ENCODE measurements at places on chromosomes 2 and 18. TPM values are rescaled to one million over a fixed set of nuclear protein-coding genes. Genes with fewer than 3 reads are reported as not detected.
A peak's percentile ranks its signal among the peaks of the same experiment; 100 is the strongest.

DNA sequence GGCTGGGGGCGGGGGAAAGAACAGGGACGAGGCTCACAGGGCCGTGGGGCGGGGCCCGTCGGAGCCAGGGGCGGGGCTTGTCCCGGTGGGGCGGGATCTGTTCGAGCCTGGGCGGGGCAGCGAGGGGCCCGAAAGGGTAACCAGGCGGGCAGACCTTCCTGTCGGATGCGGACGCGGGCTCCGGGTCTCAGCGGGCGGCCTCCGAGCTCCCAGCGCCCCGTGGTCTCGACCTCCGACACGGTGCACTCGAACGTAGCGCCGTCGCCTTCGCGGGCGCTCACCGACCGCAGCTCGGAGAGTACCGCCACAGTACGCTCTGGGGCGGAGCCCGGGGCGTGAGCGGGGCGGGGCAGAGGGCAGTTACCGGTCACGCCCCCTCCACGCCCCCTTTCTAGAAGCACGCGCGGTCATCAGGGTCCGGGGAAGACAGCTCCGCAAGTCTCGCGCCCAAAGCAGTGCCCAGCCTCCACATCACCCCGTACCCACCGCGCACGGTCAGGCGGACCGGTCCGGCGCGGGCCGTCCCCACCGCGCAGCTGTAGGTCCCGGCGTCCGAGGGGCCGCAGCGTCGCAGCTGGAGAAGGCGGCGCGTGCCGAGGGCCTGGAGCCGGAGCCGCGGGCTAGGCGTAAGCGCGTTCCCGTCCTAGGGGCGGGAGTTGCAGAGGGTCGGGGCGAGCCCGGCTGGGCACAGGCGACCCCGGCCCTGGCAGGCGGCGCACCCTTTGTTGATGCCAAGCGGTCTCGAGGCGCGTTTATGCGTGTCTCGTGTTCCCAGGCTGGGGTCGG is 8.7 kb downstream of the TMEM198 start:
- H3K4me3 ChIP-seq, result peak overlapping the region; percentile 70
- no peaks in the 10 kb centered on the region for H3K36me3 ChIP-seq
- DNase-seq, result peak; percentile 99
- H3K27ac ChIP-seq, result peak overlapping the region; percentile 66
- H3K4me1 ChIP-seq, result peaks cover 6% of the 10 kb centered on the region
- no peaks in the 10 kb centered on the region for H3K27me3 ChIP-seq

GRCh38 chr2:23523373-23524260 is 138.6 kb downstream of the KLHL29 start:
- H3K4me3 ChIP-seq, result no peak overlapping the region
- H3K4me1 ChIP-seq, result peaks cover 23% of the 10 kb centered on the region
- H3K27me3 ChIP-seq, result no peaks in the 10 kb centered on the region
- no peaks in the 10 kb centered on the region for H3K36me3 ChIP-seq

Gene KCNJ13
- not detected for polyA plus RNA-seq

DNA sequence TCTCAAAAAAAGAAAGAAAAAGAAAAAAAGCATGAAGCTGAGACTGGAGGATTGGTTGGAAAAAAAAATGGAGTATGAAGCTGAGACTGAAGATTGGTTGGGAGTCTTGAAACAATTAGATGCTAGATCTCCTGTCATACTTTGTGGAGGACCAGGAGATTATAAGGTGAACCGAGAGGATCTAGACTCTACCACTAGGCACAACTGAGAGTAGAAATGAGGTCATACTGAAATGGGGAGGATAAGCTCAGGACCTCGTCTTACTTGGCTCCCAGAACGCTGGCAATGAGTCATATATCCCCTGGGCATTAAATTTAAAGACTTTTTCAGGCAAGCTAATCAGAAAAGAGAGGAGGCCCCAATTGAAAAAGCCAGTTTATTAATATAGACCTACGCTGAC is 3.3 kb upstream of the ORC2 start:
- DNase-seq, result no peak
- no peak overlapping the region for H3K27ac ChIP-seq
- no peak overlapping the region for H3K4me3 ChIP-seq
- H3K4me1 ChIP-seq, result peaks cover 1% of the 10 kb centered on the region

DNA sequence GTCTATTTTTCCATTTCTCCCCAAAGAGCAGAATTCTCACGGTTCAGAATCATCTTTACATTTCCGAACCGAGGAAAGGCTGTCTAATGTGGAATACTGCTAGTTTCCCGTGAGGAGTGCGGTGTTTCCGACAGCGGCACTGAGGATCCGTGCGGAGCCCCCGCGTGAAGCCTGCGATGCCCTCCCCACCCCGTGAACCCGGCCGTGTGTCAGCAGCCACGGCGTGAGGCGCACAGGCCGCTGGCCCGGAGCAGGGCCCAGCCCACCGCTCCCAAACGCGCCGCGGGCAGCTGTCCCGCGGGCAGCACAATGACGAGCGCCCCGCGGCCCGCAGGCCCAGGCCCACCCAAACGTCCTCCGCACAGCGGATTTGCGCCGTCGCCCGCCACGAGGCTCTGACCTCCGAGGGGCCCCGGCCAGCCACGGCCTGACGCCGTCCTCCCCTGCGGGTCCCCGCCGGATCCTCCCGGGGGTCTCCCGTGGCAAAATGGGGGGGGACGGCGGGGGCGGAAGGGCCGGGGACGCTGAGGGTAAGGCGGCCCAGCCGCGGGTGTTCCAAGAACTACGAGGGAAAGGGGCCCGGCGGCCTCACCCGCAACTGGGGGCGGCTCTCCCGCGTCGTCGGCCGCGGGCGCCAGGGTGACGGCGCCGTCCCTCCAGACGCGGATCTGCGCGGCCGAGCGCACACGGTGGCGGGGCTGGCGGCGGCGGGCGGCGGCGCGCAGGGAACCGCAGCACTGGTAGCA is 796 bp downstream of the SPIRE1 start:
- no peaks in the 10 kb centered on the region for H3K27me3 ChIP-seq
- H3K36me3 ChIP-seq, result no peaks in the 10 kb centered on the region
- peak overlapping the region; percentile 85 for H3K4me3 ChIP-seq
- H3K4me1 ChIP-seq, result peaks cover 8% of the 10 kb centered on the region

Gene CRYGD
- polyA plus RNA-seq, result 2.3 TPM

Gene RPS27A
- 4,758 TPM for polyA plus RNA-seq

Gene CSRNP3
- 3.4 TPM for polyA plus RNA-seq

- no peak for DNase-seq
- no peak overlapping the region for H3K27ac ChIP-seq
- H3K4me1 ChIP-seq, result no peaks in the 10 kb centered on the region
Observed at GRCh38 chr2:212173756-212174510, 364.7 kb downstream of the ERBB4 start.

GRCh38 chr18:42086288-42086687 is 131.3 kb downstream of the PIK3C3 start:
- H3K27me3 ChIP-seq, result no peaks in the 10 kb centered on the region
- DNase-seq, result no peak
- H3K4me1 ChIP-seq, result no peaks in the 10 kb centered on the region

DNA sequence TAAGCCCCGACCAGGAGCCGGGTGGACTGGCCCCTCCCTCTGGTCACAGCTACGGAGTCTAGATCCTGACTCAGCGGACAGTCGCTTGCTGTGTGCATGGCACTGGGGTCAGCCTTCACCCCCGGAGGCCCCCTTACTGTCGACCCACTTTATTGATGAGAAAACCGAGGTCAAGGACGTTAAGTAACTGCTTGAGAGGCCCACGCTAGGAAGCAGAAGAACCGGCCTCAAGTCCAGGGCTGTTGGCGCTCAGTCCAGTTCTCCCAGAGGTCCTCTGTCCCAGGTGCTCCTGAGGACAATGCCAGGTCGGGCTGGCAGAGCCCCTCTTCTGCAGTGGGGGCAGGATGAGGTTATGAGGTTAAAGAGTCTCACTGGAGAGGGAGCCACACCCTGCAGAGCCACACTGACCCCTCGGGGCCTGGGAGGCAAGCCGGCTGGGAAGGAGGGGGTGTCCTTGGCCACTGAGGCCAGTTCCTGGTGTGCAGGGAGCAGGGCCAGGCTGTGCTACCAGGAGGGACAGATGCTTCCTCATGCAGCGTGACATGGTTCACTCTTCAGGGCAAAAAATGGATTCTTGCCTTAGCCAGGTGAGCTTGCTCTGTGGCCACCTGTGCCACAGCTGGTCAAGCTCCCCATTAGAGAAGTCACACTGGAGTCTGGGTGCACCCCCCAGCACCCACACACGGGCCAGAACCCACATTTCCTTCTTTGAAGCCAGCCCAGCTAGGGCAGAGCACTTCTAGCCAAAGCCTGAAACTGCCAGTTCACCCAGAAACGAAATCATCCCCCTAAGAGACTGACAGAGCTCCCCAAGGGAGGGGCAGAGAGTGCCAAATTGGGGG is 47.3 kb upstream of the HPCAL1 start:
- no peaks in the 10 kb centered on the region for H3K4me1 ChIP-seq
- no peak overlapping the region for H3K4me3 ChIP-seq
- no peak overlapping the region for H3K27ac ChIP-seq
- H3K27me3 ChIP-seq, result no peaks in the 10 kb centered on the region
- no peak for DNase-seq

Gene CHPF
- 76.0 TPM for polyA plus RNA-seq

- no peak for DNase-seq
- H3K27me3 ChIP-seq, result no peaks in the 10 kb centered on the region
- H3K27ac ChIP-seq, result no peak overlapping the region
- no peaks in the 10 kb centered on the region for H3K36me3 ChIP-seq
Observed at GRCh38 chr18:3920832-3921231, 470.9 kb downstream of the TGIF1 start.

DNA sequence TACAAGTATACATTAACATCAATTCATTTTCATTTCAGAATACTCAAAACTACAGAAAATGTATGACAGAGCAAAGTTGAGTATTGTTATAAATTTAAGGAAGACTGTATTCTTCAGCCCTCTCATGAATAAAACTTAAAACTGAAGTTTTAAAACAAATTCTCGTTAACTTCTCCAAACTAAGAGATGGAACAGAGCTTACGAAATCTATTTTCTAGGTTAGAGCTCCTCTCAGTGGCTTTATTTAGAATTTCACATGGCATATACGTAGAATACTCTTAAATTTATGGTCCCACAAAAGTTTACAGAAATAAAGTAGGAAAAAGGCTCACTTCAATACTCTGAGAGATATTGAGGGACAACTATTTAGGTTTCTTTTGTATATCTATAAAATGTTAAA is 612.1 kb downstream of the KCNJ3 start:
- no peak overlapping the region for H3K4me3 ChIP-seq
- no peaks in the 10 kb centered on the region for H3K4me1 ChIP-seq
- DNase-seq, result no peak
- H3K27me3 ChIP-seq, result no peaks in the 10 kb centered on the region

- H3K4me1 ChIP-seq, result no peaks in the 10 kb centered on the region
- no peak for DNase-seq
- H3K36me3 ChIP-seq, result no peaks in the 10 kb centered on the region
- no peak overlapping the region for H3K27ac ChIP-seq
- H3K27me3 ChIP-seq, result no peaks in the 10 kb centered on the region
Observed at GRCh38 chr2:209398463-209398862, 25.4 kb upstream of the MAP2 start.

- H3K4me3 ChIP-seq, result no peak overlapping the region
- no peaks in the 10 kb centered on the region for H3K36me3 ChIP-seq
- no peak overlapping the region for H3K27ac ChIP-seq
- no peaks in the 10 kb centered on the region for H3K4me1 ChIP-seq
- no peak for DNase-seq
Observed at GRCh38 chr18:74933930-74934329, 275.0 kb downstream of the PTGR3 start.

- no peak overlapping the region for H3K4me3 ChIP-seq
- H3K27ac ChIP-seq, result no peak overlapping the region
- no peaks in the 10 kb centered on the region for H3K27me3 ChIP-seq
- no peaks in the 10 kb centered on the region for H3K4me1 ChIP-seq
- no peak for DNase-seq
Observed at GRCh38 chr2:27243391-27244130, 19.3 kb downstream of the SLC30A3 start.

GRCh38 chr2:173854840-173855239 is 110.3 kb downstream of the SP3 start:
- H3K4me3 ChIP-seq, result no peak overlapping the region
- peaks cover 5% of the 10 kb centered on the region for H3K4me1 ChIP-seq
- no peak overlapping the region for H3K27ac ChIP-seq
- H3K36me3 ChIP-seq, result no peaks in the 10 kb centered on the region
- no peak for DNase-seq

DNA sequence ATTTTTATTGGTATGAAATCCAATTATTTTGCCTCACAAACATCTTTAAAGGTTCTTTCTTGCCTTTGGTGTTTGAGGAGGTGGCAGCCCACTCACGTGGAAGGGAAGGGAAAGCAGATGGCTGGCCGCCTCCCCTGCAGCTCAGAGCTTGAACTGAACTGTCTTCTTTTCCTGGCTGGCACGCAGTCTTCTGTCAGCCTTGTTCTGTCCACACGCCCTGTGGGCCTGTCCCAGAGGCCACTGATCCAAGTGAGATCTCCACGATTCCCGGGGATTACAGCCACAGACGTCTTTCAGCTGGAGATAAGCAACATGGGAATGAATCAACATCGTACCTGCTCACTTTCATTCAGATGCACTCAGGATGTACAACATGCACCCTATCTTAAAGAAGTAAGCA is 73.3 kb downstream of the TMEM18 start:
- H3K4me3 ChIP-seq, result no peak overlapping the region
- H3K4me1 ChIP-seq, result no peaks in the 10 kb centered on the region
- no peaks in the 10 kb centered on the region for H3K36me3 ChIP-seq
- H3K27ac ChIP-seq, result no peak overlapping the region

DNA sequence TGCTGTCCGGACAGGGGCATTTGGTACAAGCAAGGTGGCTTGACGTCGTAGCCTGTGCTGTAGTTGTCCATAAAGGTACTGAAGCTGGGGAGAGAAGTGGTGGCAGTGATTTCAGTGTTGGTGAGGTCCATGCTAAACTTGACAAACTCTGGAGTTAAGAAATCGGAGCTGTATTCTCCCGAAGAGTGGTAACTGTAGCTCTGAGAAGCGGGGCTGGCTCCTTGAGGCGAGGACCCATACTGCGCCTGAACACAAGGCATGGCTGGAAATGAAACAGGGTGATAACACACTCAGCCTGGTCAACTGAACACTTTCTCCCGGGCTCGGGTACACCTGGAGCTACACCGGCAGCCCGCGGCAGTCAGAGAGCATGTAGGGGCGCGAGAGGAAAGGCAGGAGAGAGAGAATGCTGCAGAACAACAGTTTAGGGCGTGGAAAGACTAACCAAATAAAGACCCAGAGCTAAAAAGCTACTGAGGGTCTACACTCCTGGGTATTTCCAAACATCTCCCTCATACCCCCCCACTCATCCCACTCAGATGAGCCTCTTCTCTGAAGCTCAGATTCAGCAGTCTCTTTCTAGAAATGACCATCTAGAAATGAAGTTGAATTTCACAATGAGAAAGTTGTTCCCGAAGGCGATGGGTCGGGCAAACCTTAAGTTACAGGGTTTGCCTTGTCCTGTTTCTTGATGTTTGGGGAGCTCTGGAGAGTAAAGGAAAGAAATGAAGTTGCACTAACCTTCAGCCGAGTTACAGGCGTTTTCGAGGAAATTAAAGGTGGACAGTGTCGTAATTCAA is 2.4 kb downstream of the NR4A2 start:
- no peak overlapping the region for H3K4me3 ChIP-seq
- H3K36me3 ChIP-seq, result no peaks in the 10 kb centered on the region

Gene RMDN2
- 4.8 TPM for polyA plus RNA-seq

- H3K4me1 ChIP-seq, result no peaks in the 10 kb centered on the region
- no peak for DNase-seq
- no peaks in the 10 kb centered on the region for H3K36me3 ChIP-seq
- H3K27ac ChIP-seq, result no peak overlapping the region
Observed at GRCh38 chr2:227767830-227768229, 22.1 kb downstream of the SCYGR8 start.
